Activated T-cell treated with anti-CD3 and anti-CD28 coated beads, Interleukin-2, amount 50 U/mL, for 24 hours (primary cell): ENCODE measurements at places on chromosomes 2 and 18.
A peak's percentile ranks its signal among the peaks of the same experiment; 100 is the strongest.

DNA sequence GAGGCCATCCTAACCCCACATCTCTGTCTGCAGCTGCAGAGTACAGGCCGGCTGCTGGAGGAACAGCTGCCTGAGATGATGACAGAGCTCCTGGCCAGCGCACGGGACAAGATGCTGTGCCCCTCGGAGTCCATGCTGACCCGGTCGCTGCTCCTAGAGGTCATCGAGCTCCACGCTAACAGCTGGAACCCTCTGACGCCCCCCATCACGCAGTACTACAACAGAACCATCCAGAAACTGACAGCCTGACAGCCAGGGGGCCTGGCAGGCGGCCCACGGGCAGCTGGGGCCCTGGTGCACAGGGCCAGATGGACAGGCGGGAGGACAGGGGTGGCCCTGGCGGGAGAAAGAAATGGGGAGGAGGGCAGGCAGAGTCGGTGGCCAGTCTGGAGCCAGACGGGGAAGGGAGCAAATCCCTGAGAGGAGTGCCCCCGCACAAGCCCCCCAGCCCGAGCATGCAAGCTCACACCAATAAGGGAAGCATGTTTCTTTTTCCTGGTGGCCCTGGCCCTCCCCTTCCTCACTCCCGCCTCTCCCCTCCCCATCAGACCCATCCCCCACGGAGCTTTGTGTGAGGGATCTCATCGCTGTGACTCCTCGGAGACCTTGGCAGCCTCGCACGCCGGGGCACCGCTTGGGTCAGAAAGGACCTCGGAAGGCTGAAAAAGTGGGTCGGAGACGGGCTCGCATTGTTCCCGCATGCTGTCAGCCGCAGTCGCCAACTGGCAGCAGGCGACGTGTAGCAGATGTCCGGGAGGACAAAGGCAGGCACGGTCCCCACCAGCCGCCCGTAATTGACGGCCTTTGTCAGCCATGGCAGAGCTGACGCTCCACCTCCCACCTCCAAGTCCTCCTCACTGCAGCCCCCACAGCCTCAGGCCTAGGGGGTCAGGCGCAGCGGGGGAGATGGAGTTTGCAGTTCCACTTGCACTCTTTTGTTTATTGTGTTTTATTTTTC is 91.2 kb downstream of the SMAD7 start:
- DNase-seq: no peak

DNA sequence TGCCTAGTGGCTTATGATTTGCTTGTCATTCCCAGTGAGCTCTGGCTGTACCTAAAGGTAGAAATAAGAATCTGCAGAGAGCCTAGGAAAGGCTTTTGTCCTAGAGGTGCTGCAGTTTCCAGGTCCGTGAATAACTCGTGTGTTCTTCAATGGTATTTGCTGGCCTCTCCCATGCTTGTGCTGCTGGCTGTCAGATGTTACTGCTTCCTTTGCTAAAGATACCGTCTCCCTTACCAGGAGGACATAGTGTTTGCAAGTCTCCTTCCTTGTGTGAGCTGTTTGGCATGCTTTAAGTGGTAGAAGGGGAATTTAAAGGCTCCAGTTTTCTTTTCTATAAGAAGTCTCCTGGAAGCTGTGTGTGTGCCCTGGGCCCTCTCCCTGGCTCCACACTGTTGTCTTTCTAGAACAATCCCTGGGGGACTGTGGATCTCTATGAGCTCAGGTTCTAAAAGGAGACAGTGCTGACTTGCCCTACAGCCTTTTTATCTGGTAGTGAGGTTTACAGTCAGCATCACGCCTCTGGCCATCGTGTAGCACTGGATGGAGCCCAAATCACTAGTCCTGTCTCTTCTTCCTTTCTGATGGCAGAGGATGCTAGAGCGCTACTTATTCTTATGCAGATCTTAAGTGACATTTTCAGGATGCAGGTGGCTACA is 65.8 kb downstream of the RNF144A start:
- DNase-seq: no peak

- no peak for DNase-seq
Observed at GRCh38 chr2:73730810-73731209, 6.3 kb downstream of the TPRKB start.

DNA sequence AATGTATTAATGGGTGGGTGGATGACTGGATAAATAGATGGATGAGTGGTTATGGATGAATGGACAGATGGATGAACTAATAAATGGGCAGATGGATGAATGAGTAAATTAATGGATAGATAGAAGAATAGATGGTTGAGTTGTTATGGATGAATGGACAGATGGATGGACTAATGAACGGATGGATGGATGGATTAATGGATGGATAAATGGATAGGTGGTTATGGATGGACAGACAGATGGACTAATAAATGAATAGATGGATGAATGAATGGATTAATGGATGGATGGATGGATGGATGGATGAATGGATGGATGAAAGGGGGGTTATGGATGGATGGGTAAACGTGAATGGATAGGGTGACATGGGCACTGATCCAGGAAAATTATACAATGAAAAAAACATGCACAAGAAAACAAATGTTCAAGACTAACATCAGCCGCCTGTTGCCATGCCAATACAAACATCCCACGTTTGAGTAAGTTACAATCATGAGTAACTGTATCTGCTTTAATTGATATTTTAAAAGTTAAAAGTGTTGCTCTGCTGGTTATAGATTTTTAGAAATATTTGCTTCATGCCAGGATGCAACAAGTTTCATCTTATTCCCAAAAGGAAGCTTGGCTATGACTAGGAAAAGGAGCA is 20.8 kb downstream of the PXDN start:
- DNase-seq: no peak

GRCh38 chr2:61535449-61535848 is 2.7 kb downstream of the XPO1 start:
- no peak for DNase-seq

DNA sequence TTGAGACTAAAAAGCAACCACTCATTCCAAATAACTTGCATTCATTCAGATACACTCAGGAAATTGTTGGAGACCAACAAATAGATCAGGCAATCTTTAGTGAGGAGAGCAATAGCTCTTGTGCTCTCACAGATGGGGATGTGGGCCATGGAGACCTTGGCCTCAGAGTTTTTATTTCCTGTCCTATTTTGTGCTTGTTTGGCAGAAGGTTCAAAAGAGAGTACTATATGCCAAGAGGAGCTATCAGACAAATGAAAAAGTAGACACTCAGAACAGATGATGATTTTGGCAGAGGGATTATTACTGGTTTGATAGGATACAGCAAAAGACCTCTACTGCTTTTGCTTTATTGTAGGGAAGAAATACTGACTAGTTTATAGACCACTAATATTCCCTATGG is 230.2 kb downstream of the KCNE4 start:
- no peak for DNase-seq

- no peak for DNase-seq
Observed at GRCh38 chr2:95232232-95232631, 24.9 kb downstream of the ZNF892 start.

GRCh38 chr2:147098940-147099339 is 745.9 kb upstream of the ACVR2A start:
- no peak for DNase-seq

GRCh38 chr2:169141713-169142352 is 72.5 kb downstream of the DHRS9 start:
- peak; percentile 52 for DNase-seq

- DNase-seq: no peak
Observed at GRCh38 chr2:20604401-20604911, 46.4 kb downstream of the HS1BP3 start.

GRCh38 chr2:225464346-225465025 is 65.0 kb downstream of the NYAP2 start:
- DNase-seq: no peak

GRCh38 chr2:102187496-102188150 is 800 bp downstream of the IL1RL2 start:
- peak; percentile 76 for DNase-seq

- no peak for DNase-seq
Observed at GRCh38 chr2:79835911-79836310, 323.1 kb downstream of the CTNNA2 start.

GRCh38 chr18:46672062-46672970 is 15.3 kb upstream of the LOXHD1 start:
- DNase-seq: no peak

DNA sequence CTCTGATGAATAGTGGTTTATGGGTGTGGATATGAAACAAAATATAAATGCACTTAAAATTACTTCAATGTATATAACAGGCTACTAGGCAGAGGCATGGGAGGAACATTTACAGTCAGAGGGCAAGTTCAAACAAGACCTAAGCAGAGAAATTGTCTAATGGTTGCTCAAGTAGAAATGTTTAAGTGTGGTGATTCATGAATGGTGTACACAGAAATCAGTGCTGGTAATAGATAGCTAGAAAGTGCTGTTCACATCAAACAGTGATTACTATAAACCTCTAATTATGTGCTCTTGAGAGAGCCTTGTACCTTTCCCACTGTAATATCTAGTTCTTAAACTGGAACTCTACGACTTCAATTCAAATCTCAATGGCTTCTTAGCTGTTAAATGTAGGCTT is 485.1 kb downstream of the NRXN1 start:
- DNase-seq: no peak

DNA sequence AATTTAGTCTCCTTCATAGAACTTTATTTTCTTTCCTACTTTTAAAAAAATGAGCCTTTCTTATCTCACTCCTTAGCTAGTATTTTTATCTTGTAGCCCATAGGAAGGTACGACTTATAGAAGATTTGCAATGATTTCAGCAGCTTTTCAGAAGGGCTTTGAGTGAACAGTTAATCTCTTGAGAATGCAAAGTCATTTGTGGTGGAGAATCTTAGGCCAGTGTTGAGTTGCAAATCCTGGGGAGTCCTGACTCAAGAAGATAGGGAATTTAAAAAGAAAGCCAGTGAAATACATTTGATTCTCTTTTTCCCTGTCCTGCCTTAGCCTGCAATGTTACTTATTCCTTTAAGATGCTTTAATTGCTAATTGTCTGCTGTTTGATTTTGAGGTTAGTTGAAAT is 33.6 kb downstream of the LYPD6 start:
- DNase-seq: no peak

GRCh38 chr2:6526093-6526824 is 339.4 kb downstream of the CMPK2 start:
- no peak for DNase-seq

DNA sequence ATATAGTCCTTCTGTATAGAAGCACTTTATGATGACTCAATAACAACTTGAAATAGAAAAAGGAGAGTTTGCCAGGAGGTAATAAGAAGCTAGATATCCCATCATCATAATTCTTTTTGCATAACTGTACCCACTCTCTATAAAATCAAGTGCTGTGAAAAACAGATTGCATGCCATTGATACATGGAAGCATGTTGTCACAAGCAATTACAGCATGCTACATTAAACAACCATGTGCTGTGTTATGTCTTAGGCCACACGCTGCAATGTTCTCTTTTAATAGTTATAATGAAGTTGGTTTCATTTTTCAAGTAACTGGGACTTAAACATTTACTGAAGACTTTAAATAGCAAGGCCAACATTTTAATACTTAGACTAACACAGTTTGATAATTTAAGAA is 264.2 kb downstream of the RPRM start:
- DNase-seq: no peak

DNA sequence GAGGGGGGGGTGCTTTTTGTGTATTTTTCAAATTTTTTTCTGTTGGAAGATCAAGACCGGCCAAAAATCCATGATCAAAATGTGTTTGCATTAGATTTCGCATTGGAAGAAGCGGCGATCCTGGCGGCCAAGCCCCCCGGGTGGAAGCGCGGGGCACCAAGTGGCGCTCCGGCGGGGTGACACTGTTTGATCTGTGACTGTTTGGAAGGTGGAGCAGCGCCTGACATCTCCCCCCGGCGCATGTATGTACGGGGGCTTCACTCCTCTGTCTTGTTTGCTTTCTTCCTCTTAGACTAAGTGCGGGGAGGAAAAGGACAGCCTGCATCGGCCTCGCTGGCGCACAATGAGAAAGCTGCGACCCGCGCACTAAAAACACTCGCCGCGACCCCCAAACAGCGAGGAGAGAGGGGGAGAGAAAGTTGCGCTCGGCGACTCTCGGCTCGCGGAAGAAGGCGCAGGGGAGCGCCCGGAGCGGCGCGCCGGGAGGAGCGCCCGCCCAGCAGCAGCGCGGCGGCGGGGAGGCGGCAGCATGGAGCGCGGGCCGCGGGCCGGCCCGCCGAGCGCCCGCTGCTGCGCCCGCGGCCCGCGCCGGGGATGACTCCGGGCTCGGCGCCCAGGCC is 515 bp downstream of the TSHZ1 start:
- DNase-seq: peak; percentile 60

DNA sequence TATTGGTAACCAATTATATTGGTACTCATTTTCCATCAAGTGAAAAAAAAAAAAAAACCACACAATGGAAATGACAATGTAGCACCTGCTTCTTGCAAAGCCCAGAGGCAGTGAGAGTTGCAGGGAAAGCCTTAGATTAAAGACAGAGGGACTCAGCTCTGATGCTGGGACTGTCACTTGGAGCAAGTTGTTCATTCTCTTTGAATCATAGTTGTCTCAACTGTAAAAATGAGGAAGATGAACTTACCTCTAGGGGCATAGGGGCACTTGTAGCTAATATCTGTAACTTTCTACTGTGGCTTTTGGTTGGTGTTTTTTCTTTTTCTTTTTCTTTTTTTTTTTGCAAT is 81.4 kb upstream of the LPIN2 start:
- DNase-seq: no peak

- no peak for DNase-seq
Observed at GRCh38 chr2:230871361-230872150, 6.8 kb downstream of the ITM2C start.

DNA sequence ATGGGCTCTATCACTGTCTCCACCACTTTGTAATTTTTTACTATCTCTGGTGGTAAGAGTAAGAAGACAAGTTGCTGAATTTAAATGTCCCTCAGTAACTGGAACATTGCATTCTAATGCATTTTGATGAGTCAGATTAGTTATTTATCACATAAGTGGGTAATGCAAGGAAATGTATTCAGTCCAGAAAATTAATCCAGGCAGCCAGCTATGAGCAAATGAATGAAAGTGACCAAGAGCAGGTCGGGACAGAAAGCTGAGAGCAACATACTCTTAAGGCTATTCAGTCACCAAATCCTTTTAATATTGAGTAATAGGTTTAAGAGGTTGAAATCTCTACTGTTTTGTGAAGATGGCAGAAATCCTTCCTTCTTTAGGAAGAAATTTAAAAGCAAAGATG is 265.5 kb upstream of the PARD3B start:
- DNase-seq: no peak

GRCh38 chr2:20213651-20214565 is 11.0 kb downstream of the SDC1 start:
- DNase-seq: no peak

- DNase-seq: no peak
Observed at GRCh38 chr2:207097278-207097677, 68.5 kb downstream of the KLF7 start.

GRCh38 chr18:76913583-76913982 is 91.2 kb downstream of the ZNF236 start:
- DNase-seq: no peak

DNA sequence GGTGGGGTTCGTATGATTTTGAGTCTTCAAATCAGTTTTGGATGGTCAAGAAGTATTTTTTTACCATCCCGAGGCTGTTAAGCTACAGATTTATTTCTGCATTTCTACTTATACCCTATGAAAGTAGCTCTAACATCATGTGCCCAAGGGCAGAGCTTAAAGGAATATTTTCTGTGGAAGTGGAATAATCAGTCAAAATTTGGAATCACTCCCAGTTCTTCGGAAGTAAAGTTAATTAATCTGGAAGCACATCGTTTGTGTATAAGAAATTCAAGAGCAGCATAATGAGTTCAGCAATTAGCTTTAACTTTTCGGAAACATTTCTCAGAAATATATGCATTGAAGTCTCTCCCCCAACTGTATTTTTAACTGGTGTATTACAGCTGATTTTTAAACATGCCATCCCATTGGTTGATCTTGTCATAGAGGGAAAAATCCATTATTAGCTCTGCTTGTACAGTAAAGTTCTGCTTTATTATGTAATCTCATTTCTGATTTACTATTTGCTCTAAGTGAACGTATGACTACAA is 510.1 kb downstream of the DCC start:
- DNase-seq: no peak
